GM04503 (cell line): ENCODE measurements at places on chromosomes 1 and 21.
A peak's percentile ranks its signal among the peaks of the same experiment; 100 is the strongest.

DNA sequence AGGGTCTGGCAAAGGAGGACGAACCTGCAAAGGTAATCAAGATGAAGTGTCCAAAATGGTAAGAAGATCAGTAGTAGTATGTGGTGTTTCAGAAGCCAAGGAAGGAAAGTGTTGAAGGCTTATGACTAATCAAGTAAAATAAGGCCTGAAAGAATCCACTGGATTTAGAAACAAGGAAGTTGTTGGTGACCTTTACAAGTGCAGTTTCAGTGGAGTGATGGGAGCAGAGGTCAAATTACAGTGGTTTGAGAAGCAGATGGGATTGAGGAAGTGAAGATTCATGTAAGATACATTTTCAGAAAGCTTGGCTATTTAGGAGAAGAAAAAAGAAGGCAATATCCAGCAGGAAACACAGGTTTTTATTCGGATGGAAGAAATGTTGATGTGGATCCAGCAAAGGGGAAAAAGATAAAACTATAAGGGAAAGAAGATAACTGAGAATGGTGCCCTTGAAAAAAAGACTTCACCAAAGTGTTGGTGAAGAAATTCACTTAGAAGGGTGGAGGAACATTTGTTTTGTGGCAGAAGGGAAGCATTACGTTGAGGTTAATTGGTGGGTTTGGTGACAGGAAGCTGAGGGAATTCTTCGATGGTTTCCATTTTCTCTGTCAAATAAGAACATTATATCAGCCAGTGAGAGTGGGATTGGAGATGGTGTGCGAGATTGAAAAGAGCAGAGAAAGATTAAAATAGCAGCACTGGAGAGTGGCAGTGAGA, 2.1 kb downstream of the ARMH1 start:
- DNase-seq: peak; percentile 51

DNA sequence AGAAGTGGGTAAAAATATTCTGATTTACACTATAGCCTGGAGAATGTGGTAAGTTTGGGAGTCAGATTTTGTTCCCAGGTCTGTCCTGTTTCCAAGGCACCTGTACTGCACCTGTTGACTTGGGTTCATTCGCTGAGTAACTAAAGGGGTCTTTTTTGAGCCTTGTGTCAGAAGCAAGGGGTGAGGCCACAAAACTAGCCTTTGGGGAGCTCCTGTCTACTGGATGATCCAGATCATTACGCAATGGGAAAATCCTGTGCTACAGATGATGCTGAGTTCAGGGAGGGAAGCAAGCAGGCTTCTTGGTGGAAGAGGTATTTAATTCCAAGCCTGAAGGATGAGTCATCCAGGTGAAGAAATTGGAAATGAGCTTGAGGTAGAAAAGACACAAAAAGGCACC, 424.0 kb downstream of the MATN1 start:
- DNase-seq: no peak

DNA sequence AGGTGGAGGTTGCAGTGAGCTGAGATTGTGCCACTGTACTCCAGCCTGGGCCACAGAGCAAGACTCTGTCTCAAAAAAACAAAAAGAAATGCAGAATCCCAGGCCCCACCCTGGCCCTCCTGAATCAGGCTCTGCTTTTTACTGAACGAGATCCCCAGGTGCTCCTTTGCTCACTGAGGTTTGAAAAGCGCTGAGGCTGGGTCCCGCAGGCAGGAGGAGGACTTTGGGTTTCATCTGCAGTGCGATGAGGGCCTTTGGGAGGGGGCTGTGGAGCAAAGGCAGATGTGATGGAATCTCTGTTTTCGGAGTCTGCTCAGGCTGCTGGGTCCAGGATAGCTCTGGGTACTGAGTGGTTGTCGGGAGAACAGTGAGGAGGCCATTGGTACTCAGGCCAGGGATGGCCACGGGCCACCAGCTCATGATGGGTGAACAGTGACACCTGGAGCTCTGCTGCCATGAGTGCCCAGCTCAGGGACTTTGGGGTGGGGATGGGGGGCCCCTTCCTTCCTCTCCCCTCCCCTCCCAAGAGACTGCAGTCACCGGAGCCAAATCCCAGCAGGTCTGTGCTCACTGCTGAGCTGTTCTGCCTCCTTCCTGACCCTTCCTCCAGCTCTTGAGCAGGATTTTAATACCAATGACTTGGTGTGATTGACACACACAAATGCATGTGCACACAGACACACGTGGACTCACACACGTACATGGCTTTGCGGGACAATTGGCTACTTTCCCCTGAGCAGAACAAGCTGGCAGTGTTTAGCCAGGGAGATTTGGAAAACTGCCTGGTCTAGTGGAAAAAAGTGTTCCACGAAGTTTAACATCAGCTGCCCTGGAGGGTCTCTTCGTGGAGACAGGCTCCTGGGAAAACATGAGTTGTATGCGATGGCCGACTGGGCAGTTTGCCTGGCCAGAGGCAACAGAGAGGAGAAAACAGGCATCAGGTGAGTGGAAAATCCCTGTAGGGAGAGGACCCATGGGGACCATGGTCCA, 3.6 kb upstream of the DHRS3 start:
- no peak for DNase-seq

DNA sequence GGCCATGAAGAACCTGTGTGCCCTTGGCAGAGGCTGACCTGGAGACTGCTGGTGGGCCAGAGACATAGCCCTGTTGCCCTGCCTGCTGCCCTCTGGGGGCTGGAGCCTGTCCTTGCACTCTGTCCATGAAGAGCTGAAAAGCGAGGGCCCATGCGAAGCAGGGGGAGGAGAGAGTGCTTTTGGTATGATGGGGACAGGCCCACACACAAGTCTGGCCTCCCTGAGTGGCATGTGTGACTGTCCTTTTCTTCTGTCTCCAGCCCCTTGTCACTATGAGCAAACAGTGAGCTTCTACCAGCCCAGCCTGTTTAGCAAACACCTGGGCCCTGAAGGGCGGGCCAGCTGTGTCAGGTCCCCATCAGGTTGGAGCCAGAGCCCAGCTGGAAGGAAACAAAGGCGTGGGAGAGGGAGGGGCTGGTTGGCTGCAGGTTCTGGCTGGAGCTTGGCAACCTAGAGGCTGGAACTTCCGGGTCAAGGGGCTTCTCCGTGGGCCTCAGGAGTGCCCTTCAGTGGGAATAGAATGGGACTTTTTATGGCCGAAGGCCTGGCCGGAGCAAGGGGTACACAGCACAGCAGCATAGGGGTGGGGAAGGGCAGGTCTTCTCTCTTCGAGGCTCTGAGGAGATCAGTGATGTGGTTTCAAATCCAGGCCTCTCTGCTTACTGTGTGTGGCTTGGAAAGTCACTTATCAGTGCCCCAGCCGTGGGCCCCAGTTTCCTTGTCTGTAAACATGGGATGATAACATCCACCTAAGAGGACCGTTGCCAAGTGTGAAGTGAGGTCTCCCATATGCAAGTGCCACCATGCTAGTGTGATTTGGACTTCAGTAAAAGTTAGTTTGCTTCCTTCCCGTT, 14.3 kb downstream of the QSOX1 start:
- no peak for DNase-seq

- DNase-seq: no peak
These were observed 249.4 kb downstream of the PLPP3 start for GRCh38 chr1:56329970-56330369.

DNA sequence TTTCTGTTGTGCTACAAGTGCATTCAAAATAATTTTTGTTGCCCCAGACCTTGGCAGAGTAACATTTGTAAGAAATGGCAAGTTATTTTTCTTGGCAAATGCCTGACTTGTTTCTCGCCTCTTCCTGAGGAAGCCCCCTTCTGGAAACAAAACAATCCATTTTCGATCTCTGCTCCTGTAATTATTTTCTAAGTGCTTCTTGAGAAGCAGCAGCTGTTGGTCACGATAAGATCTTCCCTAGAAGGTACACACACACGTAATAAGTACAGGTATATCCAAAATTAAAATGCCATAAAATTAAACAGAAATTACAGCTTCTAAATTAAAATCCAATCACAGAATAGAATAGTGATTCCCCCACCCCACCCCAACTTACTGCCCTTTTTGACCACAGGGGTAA, 47.3 kb downstream of the LPGAT1 start:
- no peak for DNase-seq

GRCh38 chr1:69081668-69082067, 486.1 kb upstream of the LRRC7 start:
- DNase-seq: no peak

DNA sequence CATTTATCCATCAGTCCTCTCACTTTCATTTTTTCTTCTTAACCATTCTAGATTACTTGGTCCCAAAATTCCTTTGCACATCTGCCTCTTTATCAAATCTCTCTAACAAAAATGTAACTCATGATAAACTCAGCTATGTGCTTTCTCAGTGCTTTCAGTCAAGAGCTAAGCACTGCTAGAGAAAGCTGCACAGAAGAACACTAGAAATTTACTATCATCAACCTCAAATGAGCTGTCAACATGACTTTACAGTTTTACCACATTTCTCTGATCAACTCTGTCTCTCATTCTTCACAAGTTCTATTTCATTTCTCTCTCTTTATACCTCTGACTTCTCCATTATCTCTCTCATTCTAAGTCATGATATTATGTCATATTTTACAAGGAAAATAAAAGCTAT, 54.2 kb upstream of the PRKACB start:
- DNase-seq: no peak

- peak; percentile 90 for DNase-seq
These were observed 15.3 kb upstream of the SKI start for GRCh38 chr1:2212532-2213491.

DNA sequence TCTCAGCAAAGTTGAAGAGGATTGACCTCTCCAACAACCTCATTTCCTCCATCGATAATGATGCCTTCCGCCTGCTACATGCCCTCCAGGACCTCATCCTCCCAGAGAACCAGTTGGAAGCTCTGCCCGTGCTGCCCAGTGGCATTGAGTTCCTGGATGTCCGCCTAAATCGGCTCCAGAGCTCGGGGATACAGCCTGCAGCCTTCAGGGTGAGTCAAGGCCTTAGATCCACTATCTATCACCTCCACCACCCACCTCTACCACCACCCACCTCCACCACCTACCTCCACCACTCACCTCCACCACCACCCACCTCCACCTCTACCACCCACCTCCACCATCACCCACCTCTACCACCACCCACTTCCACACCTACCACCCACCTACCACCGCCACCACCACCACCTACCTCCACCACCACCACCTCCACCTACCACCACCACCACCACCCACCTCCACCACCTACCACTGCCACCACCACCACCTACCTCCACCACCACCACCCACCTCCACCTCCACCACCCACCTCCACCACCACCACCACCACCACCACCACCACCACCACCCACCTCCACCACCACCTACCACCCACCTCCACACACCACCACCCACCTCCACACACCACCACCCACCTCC, 5.8 kb downstream of the OPTC start:
- DNase-seq: no peak

DNA sequence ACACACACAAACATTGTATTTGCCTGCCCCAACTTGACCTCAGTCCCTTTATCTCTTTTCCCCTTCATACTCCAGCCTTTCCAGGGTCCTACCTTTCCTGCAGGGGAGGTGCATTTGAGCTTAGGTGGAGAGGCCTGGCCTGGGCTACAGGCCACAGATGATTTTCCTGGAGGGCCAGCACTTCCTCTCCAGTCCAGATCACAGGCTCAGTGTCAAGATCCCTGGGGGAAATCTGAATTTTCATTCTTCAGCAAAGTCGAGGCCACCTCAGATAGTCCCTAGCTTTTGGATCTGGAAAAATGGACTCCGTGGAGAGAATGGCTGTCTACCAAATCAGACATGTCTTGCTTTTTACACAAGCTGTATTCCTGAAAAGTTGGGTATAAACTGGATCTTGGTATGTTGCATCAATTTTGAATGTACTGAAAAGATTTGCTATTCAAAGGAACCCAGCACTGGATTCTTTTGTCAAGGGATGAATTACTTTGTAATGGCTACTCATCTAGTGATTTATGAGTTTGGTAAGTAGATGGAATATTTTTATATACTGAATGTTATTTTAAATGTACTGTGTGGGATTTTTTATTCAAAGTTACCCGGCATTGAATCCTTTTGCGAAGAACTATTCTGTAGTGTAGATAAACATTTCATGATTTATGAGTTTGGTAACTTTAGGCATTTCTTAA, 78.7 kb downstream of the DDR2 start:
- no peak for DNase-seq

GRCh38 chr1:201732351-201732750, 96.6 kb upstream of the IPO9 start:
- no peak for DNase-seq

DNA sequence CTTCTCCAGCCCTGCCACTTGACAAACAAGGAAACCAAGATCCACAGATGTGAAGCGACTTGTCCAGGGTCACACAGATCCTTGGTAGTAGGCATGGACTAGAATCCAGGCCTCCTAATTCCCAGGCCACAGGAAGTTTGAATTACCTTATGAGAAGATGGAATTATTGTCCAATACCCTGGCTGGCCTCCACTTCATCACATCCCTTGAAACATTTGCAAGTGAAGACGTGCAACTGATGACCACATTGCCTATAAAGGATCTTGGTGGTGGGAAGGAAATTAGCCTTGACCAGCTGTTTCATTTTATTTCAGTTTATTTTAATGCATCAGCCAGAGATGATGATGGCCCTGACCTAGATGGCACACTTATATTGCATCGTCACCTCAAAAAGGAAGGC, 165.8 kb upstream of the CAMK1G start:
- no peak for DNase-seq

- no peak for DNase-seq
These were observed 2.4 kb downstream of the NTRK1 start for GRCh38 chr1:156862997-156863599.

DNA sequence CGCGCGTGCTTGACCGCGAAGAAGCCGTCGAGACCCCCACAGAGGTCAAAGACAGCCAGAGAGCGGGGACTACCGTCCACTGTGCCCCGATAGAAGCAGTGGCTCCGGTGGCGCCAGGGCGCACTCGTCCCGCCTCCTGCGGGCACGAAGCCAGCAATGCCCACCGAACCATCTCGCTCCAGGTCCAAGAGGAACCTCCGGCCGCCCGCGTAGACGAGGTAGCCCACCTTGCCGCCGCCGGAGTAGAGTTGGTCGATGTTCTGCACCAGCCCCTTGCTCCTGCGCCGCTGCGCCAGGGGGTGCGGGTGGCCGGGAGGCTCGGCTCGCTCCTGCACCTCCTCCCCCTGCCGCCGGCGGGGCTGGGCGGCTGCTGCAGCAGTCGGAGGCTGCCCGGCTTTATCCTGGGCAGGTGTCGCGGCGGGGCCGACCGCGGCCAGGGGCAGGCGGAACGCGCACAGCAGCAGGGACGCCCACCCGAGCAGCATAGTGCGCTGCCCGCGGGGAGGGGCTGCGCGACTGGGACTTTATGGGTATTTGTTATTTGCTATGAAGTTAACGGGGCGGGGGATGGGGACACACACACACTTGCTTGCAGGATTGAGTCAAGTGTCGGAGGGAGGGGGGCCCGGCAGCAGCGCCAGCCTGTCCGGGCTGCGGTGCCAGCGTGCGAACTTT, 844 bp downstream of the ADAMTS5 start:
- no peak for DNase-seq

DNA sequence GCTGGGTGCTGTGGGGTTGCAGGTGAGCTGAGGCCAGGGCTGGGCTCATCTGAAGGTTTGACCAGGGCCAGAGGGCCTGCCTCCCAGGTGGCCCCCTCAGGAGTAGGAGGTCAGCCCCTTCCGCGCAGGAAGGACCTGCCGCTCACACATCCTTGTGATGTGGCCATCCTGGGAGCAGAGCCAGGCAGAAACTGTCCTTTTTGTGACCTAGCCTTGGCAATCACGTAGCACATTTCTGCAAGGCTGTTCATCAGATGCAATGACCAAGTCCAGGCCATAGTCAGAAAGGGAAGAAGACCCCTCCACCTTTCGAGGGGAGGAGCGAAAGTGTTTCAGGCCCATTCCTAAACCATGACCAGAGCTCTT, 55.5 kb upstream of the TRAPPC10 start:
- no peak for DNase-seq

- no peak for DNase-seq
These were observed 50.1 kb downstream of the FOXD2 start for GRCh38 chr1:47487850-47488450.
